Esophagus squamous epithelium (tissue), 5 donors: ENCODE measurements at places on chromosomes 12 and 14.
A peak's percentile ranks its signal among the peaks of the same experiment; 100 is the strongest.

DNA sequence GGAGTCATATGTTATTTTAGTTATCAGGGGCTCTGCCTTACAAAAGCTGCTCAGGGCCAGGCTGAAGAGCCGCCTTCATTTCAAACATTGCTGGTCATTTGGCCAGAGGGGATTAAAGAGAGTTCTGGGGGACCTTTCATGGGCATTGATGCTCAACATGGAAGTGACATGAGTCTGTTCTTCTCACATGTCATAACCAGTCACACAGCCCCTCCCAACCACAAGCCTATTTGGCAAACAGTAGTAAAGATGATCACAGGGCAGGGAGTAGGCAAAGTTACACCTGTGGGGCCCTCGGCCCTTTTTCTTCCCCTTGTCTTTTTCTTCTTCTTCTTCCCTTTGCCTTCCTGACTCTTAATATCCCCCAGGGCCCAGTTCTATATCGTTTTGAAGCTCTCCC lies 33.3 kb downstream of the CFAP54 start:
- DNase-seq: no peak

DNA sequence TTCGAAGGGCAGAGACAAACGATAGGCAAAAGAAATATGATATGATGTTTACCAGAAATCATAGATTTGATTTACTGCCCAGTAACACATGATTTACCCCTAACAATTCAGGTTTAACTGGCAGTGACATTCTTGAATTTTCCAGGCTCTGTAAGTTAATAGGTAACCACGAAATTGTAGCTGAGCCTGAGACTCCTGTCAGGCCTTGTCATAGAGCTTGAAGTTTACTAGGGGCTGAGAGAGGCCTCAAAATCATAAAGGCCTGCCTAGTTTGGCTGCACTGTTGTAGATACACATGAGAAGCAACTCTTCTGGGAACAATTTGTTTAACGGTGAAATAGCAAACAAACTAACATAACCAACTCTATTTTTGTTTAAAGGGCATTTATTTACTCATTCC lies 3.3 kb downstream of the ERP27 start:
- no peak for DNase-seq

DNA sequence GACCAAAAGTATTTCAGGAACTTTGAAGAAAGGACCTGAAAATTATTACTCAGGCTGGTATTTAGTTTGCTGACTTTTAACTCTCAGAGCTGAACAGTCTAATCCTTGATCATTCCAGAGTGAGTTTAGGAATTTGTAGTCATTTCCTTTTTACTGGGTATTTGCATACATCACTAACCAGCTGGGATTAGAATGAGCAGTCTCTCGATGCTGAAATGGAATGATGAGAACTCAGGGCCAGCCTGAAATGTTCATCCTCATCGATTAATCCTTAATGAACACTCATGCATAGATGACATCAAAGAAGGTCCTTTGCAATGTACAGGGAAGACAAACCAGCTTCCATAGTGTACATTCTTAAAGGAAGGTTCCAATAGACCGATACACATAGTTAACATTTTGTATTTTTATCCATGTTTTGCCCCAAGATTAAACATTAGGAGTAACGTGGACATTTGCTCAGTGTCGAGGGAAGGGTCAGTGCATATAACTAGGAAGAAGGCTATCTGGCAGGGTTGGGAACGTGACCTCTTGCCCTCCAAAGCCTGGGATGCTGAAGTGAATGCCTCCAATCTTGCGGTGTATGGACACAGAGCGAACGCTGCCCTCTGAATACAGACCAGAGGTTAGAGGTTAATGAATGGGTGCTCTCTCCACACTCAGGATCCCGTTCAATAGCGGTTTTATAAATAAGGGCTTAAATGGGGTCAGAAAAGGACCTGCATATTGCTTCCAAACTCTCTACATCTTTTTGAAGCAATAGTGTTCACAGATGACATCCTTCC lies 14.5 kb downstream of the FBXL14 start:
- no peak for DNase-seq

DNA sequence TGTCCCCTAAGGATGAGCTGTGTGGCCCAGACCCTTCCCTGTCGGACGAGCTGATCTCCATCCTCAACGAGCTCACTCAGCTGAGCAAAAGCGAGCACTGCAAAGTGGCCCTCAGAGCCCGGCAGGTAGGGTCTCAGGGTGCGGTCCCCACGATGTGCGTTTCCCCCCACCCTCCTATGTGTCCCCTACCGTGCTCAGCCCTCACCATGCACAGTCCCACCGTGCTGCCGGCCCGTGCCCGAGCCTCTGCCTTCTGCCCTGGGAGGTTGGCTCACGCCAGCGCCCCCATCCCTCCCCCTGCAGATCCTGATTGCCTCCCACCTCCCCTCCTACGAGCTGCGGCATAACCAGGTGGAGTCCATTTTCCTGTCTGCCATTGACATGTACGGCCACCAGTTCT lies 86.6 kb downstream of the FOXN4 start:
- DNase-seq: no peak

GRCh38 chr14:64421166-64421565 lies 33.0 kb downstream of the MTHFD1 start:
- no peak for DNase-seq

- DNase-seq: no peak
These were observed 6.1 kb upstream of the PSMA6 start for GRCh38 chr14:35286003-35286600.

GRCh38 chr12:114166362-114166761 lies 200.2 kb upstream of the RBM19 start:
- DNase-seq: no peak

- DNase-seq: no peak
These were observed 95.4 kb upstream of the SFSWAP start for GRCh38 chr12:131615326-131616042.

- DNase-seq: peak; percentile 23
These were observed 3.7 kb downstream of the ZFP36L1 start for GRCh38 chr14:68788996-68789820.

GRCh38 chr14:89550821-89551220 lies 133.8 kb upstream of the FOXN3 start:
- no peak for DNase-seq

DNA sequence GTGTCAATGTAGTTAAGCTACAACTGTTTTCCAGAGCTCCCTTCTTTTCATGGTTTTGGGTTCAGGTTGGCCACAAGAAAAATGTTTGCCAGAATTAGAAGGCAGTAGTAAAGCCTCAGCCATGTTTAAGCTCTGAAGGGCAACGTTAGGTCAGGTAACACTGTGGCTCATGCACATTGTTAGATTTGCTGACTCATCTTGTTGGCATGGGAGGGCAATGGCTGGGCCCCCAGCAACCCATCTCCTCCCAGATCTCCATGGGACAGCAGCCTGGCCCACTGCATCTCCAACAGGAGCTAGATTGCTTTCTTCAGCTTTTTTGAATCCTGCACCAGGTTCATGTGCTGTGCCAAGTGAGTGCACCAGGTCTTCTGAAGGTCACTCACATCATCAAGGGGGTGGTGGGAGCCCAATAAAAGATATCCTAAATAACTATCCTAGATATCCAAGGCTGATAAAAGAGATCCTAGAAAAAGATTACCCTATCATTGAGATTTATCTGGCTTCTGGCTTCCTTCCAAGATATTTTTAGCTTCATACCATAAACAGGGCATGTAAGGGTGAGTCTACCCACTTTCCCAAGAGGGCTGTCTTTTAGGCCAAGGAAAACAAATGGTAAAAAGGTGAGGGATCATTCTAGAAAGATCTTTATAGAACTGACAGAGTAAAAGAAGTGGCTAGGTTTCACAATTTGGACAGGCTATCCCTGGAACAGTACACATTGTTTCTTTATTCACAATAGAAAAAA lies 28.9 kb downstream of the PTGER2 start:
- DNase-seq: no peak
